Stimulated activated CD4-positive, alpha-beta T cell treated with anti-CD3 and anti-CD28 coated beads, Interleukin-1b, Interleukin-23, amount 100 ng/mL, for 48 hours (primary cell): ENCODE measurements at places on chromosomes 16 and 17.

DNA sequence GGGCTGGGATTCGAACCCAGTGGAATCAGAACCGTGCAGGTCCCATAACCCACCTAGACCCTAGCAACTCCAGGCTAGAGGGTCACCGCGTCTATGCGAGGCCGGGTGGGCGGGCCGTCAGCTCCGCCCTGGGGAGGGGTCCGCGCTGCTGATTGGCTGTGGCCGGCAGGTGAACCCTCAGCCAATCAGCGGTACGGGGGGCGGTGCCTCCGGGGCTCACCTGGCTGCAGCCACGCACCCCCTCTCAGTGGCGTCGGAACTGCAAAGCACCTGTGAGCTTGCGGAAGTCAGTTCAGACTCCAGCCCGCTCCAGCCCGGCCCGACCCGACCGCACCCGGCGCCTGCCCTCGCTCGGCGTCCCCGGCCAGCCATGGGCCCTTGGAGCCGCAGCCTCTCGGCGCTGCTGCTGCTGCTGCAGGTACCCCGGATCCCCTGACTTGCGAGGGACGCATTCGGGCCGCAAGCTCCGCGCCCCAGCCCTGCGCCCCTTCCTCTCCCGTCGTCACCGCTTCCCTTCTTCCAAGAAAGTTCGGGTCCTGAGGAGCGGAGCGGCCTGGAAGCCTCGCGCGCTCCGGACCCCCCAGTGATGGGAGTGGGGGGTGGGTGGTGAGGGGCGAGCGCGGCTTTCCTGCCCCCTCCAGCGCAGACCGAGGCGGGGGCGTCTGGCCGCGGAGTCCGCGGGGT is at the start of gene CDH1:
CDH1 (plus strand) TSS at position 247 of the 684 bp plus-strand sequence; CDS start at position 371, 124 bp downstream.
- DNase-seq: peak; percentile 12

- DNase-seq: no peak
Observed at GRCh38 chr17:19417611-19418010, 6.6 kb downstream of the RNF112 start.

DNA sequence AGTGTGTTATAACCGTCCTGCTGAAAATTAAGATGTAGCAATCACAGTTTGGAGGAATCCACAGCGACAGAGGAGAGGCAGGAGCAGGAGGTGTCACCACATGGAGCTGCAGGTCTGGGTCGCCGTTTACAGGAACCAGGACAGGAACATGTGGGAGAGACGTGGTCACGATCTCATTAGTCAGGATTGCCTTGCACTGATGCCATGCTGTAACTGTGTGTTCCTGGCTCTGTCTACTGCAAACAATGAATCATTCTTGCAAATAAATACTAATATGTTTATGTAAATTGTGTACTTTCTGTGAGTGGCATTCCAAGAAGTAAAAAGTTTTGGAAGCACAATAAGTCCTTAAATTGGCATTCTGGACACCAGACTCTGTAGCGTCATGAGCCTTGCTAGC is 271.8 kb downstream of the CPPED1 start:
- peak; percentile 11 for DNase-seq

DNA sequence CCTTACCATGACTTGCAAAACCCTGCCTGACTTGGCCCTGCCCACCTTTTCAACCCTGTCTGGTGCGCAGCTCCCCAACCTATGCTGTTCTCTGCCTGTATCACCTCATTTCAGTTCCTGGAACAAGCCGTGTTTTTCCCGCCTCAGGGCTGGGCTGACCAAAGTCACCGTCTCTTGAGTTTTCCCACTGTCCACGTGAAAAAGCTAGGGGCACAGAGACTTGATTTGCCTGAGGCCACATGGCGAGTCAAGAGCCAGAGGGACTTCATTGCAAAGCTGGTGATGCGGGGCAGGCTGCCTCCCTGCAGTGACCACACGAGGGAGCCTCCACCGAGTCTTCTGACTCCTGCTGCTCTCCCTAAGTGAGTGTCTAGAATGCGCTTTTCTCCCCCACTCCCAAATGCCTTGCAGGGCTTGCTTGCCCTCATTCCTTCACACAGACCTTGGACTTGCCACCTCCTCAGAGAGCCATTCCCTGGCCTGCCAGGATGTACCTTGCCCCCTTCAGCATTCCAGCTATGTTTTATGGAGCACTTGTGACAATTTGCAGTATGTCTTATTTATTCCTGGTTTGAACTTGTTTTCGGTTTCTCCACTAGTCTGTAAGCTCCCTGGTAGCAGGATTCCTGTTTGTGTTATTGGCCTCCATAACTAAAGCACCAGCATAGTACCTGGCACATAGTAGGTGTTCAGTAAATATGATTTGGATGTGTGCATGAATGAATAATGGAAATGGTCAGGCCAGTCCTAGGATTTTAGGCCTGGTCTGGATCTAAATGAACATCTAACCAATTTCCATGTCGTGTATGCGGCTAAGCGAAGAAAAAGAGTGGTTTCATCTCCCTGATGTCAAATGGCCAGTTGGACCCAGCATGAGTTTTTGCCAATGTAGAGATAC is 252.3 kb downstream of the SNX29 start:
- peak; percentile 38 for DNase-seq

DNA sequence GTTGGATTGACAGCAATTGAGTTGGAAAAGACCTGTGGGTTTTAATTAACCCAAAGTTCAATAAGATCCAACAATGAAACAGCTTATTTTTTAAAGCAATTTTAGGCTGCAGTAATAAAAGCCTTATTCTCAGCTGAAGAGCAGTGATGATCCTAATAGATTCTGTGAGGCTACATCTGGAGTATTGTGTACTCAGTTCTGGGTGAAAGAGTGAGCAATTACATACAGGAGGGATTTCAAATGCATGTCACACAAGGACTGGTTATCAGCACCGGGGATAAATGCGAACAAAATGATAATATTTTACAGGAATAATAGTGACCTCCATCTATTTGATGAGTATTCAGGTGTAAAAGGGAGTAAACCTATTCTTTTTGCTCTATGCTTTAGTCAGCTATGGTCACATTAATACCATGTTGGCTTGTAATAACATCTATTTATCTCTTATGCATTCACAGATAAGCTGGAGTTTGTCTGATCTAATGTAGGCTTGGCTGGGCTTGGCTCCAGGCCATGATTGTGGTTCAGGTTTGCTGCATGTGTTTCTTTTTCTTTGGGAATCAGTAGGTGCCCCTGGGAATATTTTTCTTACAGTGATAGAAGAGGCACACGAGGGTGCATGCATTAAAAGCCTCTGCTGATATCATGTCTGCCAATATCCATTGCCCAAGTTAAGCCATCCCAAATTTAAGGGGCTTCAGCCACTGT is 22.2 kb upstream of the TOX3 start:
- DNase-seq: no peak

DNA sequence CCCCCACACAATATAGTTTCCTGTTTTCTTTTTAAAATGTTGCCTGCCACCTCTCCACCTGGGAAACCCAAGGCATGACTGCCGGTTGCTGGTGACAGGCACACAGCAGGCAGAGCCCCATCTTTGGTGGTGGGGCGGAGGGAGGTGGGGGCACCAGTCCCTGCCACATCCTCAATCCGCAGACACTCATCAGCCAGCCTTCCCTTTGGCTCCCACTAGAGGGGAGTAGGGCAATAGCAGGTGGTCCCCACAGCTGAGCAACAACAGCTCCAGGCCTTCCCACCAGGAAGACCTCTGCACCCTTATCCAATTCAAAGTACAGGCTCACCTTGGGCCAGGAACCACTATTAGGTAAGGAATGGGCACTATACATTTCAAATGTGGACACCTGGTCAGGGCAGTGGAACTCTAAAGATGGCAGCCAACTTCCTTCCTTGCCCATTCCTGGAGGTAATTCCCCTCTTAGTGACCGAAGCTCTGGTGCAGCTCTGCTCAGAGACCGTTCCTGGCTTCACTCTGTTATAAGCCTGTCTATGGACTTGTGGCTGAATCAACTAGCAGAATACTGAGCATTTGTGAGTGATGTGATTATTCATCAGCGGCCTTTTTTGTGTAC is 13.9 kb downstream of the RECQL5 start:
- peak; percentile 27 for DNase-seq

DNA sequence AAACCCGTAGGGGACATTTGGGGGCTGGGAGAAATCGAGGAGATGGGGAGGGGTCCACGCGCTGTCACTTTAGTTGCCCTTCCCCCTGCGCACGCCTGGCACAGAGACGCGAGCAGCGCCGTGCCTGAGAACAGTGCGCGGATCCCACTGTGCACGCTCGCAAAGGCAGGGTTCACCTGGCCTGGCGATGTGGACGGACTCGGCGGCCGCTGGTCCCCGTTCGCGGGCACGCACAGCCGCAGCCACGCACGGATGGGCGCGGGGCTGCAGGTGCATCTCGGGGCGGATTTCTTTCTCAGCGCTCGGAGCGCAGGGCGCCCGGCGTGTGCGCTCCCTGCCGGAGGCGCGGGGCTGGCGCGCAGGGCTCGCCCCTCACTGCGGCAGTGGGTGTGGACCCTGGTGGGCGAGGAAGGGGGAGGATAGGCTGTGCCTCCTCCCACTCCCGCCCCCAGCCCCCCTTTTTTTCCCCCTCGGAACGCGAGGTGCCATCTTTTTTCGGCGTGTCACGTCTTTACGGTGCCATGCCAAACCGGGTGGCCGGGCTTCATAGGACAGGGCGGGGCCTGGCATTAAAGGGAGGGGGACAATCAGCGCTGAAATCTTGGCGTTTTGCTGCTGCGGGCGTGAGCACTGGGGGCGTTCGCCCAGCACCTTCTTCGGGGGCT is 1.1 kb downstream of the MAPT start:
- no peak for DNase-seq

GRCh38 chr17:14205992-14206461 is 30.6 kb downstream of the CDRT15 start:
- DNase-seq: peak; percentile 81

DNA sequence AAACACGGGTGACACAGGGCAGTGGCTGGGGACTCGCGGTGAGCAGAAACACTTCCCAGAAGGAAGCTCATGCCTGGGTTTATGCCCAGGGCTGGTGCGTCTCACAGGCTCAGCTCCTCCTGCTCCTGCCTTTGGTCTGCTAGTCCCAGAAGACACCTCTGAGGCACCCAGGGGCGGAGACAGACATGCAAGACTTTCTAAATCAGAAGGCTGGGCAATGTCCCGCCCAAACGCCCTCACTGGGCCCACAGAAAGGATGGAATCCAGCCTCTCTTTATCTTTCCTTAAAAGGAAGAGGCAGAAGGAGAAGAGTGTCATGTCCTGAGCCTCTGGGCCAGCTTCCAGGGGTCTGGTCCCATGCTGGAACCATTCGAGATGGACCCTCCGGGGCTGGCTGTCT is 197.7 kb upstream of the RPL38 start:
- DNase-seq: no peak

GRCh38 chr17:20111538-20111937 is 102.4 kb downstream of the SPECC1 start:
- no peak for DNase-seq

DNA sequence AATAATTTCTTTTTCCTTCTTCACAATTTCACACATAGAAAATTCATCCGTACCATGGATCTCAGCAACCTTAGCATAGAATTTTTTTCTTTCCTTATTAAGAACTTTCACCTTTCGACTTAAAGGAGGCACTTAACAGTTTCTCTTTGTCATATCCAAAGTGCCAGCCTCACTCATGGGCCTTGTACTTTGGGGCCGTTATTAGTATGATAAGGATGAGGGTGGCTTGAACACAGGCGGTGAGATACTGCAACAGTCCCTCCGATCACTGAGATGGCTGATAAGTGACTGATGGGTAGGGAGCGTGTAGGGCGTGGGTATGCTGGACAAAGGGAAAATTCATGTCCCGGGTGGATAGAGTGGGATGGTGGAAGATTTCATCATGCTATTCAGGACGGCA is 85.3 kb downstream of the OR1D5 start:
- no peak for DNase-seq

GRCh38 chr17:18066866-18067265 is 20.9 kb upstream of the DRG2 start:
- no peak for DNase-seq

- DNase-seq: no peak
Observed at GRCh38 chr17:33874617-33875060, 380.4 kb upstream of the CCL2 start.

DNA sequence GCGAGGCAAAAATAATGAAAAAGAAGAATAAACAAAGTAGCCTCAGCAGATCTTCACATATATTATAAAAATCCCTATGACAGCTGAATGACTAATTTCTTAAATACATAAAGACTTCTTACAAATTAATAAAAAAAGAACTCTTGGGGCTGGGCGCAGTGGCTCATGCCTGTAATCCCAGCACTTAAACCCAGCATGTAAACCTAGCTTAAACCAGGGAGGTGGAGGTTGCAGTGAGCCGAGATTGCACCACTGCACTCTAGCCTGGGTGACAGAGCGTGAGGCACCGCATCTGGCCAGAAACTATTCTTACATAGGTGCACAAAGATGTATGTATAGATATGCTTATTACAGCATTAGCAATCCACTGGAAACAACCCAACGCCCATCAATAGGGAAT is 27.7 kb downstream of the C17orf100 start:
- no peak for DNase-seq

DNA sequence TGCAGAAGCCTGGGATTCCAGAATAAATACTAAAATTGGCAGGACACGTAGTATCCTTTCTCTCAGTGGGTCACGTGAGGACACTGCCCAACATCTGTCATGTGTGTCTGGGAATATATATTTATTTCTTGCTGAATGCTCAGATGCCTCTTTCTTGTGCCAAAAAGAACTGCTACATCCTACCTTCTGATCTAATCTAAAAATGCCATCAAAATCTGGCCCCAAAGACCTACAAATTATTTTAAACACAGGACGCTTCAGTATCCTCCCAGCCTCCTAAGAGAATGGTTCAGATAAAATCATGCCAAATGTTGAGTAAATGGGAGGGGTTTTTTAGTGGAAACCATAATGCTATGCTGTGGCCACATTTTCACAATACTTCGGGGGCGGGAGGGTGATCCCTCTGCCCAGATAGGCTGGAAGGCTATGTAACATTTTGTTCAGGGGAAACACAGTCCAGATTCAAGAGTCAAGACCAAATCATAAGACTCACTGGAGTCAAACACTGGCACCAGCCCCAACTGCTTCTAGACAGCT is 22.9 kb upstream of the CORO6 start:
- DNase-seq: no peak

- no peak for DNase-seq
Observed at GRCh38 chr16:55152875-55153390, 171.1 kb upstream of the IRX6 start.

DNA sequence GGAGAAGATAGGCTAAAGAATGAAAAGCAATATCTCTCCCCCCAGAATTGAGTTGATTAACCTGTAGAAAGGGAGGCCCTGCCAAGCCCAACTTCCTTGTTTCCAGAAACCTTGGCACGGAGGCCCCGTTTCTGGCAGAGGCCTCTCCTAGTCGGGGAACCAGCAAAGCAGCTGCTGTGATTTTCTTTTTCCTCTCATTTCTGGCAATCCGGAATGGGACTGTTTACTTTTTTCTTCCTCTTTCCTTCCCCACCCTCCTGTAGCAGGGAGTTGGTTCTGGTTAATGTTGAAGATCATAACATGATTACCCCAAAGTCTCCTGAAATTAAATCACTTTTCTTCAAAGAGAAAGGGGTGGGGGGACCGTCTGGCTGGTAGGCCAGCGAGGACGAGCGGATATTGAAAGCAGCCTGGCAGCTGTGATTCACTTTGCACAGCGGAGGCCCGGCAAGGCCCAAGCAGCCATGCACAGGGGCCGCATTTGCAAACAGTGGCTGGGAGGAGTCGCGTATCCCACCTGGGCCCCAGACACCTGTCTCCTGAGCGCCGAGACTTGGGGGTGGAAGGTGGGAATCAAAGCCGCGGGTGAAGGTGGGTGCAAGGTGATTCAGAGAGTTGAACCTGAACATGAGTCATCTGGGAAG is 51.5 kb downstream of the NTN1 start:
- DNase-seq: no peak
